ENCODE measurements at places on chromosomes 3 and 15.

GRCh38 chr15:68541743-68542142, 37.0 kb upstream of the CORO2B start:
- DNase-seq, result no peak

GRCh38 chr3:128098234-128098633, 25.4 kb downstream of the RUVBL1 start:
- no peak for DNase-seq

DNA sequence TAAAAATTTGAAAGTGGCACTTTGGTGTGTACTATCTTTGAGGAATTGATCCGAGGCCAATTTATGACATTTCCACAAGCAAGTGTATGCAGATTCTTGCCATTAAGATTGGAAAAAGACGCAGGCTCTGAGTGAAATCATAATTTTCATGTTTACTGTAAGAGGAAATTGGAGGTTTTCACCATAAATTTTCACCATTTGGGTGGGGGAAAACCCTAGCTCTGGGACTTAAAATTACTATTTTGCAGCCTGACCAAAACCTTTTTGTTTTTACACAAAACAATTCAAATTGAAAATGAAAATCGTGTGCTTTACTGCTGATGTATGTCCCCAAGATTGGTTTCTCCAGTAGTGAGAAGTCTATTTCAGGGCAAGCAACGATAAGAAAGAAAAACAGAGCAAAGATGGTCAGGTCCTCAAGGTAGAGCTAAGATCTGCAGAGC, 282.6 kb downstream of the FOXP1 start:
- no peak for DNase-seq

GRCh38 chr3:20405744-20406143, 219.7 kb upstream of the SGO1 start:
- no peak for DNase-seq

- DNase-seq, result no peak
Measured at GRCh38 chr15:80405554-80405850, 1.3 kb downstream of the ARNT2 start.

DNA sequence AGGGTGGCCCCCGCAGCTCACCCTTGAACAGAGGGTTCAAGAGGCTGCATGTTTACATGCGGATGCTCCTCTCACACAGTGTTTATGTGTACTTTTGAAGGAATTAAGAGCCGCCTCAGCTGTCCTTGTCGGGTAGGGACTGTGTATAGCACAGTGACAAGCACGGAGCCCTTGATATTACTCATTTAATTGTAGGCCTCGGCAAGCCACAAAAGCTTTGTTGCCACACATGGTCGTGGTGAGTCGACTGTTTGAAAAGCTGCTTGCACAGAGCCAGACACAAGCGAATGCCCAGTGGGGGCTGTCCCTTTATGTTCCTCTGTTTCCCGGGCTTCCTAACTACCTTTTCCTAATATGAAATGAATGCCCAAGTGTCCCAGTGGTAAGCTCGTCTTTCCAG, 4.5 kb downstream of the ESYT3 start:
- no peak for DNase-seq

DNA sequence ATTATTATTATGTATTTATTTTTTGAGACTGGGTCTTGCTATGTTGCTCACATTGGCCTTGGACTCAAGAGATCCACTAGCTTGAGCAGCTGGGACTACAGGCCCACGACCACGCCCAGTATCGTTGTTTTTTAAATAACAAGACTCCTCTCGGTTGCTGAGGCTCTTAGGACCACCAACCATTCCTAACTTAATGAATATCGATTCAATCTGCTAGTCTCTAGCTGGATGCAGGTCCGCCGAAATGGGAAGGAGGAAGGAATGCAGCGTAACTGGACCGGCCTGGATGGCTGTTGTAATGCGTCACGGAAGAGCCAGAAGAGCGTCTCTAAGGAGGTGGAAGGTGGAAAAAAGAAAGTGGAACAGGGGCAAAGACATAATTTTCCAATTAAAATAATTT, 1.7 kb downstream of the ANXA2 start:
- no peak for DNase-seq

- no peak for DNase-seq
Measured at GRCh38 chr15:20348291-20348899, 193.2 kb downstream of the GOLGA6L6 start.

DNA sequence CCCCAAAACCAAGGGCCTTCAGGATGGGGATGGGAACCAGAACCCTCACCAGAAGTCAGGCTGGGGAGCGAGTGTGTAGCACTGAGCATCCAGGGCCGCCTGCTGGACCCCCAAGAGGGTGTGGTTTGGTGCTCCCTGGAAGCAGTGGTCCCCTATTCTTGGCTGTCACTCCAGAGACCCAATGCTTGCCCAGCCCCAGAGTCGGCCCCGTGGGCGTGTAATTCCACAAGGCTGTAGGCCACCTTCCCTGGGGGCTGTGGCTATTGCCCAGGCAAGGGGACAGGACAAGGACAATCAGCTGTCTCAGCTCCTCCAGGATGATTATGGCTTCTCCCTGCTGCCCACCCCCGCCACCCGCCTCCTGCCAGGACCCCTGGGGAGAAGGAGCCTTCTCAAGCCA, 14.5 kb downstream of the IGDCC3 start:
- no peak for DNase-seq

- no peak for DNase-seq
Measured at GRCh38 chr3:43217633-43218032, 68.7 kb upstream of the SNRK start.

- no peak for DNase-seq
Measured at GRCh38 chr3:50365842-50366220, 6.5 kb upstream of the TMEM115 start.

- no peak for DNase-seq
Measured at GRCh38 chr3:172154768-172155664, 115.6 kb downstream of the FNDC3B start.

DNA sequence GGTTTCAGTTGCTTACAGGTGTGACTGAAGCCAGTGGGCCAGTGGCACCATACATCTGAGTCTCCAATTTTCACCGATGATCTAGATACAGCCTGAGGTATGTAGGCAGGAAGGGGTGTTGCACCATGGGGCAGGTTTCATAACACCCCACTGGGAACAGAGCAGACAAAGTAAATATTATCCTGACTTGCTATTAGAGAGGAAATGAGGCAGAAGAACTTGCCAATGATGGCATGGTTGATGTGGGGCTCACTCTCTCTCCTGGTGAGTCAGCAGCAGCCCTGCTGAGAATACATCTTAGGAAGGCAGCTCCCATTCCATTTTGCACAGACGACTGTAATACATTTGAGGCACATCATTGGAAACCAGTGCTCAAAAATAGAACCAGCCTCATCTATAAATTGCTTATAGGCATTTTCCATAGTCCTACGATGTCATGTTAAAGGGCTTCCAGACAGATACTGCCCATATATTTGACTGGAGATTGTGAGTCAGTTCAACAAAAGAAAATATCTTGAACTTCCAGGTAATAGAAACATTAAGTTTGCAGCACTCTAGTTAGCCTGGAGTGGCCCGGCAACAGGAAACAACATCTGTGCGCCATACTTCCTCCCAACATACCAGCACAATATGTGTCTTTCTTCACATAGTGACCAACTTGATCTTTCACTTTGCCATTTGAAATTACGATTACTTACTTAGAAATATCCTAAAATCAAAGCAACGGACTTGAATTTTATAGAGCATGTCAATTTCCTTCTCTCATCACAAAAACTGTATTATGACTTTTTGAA, 175.5 kb downstream of the NECTIN3 start:
- DNase-seq, result no peak

- no peak for DNase-seq
Measured at GRCh38 chr15:83380682-83381081, 66.5 kb upstream of the SH3GL3 start.

- no peak for DNase-seq
Measured at GRCh38 chr15:96838081-96838480, 507.6 kb downstream of the NR2F2 start.

DNA sequence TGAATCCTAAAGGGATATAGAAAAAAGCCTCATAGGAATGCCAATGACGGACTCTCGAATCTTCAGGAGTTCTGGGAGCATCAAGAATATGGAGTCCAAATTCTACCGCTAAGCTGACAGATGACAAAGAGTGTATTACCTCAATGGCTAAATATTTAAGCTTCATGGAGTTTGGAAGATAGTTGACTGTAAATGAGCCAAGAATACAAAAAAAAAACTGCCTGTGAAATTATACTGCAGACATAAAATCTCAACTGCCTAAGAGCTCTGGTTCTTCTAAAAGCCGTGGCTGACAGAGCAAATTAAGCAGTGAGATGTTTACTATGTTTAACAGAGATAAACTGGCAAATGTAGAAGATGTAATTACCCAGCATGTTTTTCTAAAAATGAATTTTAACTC, 140.0 kb downstream of the GADL1 start:
- DNase-seq, result no peak

GRCh38 chr3:102400142-102400541, 34.7 kb upstream of the ZPLD1 start:
- no peak for DNase-seq

DNA sequence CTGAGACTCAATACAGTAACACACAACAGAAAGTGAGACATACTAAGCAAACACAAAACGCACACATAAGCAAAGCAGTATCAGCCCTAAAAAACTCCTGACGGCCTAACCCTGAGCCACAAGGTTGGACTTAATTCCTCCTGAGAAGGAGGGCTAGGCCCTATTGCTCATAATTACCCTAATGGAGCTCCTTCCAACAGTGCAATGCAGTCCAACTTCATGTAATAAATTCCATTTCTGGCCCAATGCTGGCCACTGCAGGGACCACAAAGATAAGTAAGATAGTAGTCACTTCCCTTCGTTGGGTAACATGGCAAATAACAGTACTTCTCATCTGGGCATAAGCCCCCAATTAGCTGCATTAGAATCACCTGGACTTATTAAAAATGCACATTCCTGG, 4.2 kb downstream of the VPS39 start:
- no peak for DNase-seq

GRCh38 chr3:9135930-9136525, 113.4 kb downstream of the SRGAP3 start:
- DNase-seq, result no peak

DNA sequence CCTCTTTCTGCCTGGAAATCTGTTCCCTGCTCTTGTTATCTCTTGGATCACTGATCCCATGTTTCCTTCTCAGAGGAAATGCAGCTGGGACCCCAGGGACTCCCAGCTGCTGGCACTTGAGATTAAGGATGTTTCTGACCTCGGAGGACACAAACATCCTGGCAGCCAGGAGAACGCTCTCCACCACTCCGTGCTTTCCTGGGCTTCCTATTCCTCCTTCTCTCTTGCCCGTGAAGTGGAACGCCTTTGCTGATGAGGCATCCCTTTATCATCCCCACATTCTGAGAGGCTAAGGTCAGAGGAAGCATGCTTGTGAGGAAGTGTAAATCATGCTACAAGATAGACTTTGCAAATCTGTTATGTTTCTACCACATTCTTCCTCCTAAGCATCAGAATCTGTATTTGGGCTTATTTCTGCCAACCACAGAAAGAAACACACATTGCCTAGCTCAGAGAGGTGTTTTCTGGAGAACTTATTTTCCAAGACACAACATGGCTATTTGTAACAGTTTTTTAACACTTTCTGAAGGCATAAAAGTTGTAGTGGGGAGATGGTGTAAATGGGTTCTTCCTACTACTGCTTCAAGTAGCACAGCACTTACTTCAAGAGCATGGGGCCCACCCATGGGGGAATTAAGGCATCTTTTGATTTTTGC, 25.6 kb upstream of the LDHAL6B start:
- no peak for DNase-seq

DNA sequence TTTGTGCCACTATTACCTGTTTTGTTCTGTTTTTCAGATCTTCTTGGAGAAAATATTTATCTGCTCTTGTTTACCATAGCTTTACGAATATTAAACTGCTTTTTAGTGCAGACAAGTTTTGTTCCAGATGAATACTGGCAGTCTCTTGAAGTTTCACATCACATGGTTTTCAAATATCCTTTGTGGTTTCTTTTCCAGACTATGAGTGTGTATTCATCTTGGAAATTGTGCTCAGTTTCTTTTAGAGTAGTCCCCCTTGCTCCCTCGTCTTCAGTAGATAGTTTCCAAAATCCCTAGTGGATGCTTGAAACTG, 1.2 kb downstream of the PIGB start:
- DNase-seq, result no peak

DNA sequence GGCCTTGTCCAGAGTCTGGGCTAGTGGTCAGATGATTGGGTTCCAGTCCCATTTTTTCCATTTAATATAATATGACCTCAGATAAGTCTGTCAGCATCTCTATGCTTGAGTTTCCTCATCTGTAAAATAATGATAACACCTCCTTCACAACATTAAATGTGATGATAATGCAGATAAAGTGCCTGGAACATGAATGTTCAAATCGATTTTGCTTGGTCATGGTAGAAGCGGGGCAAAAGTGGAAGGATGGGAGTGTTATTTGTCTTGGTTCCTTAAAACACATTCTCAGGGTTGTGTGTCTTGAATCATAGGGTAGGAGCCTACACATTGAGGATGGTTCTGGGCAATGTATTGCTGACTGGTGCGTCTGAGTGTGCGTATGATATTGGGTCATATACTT, 16.9 kb downstream of the ARIH2 start:
- DNase-seq, result no peak

DNA sequence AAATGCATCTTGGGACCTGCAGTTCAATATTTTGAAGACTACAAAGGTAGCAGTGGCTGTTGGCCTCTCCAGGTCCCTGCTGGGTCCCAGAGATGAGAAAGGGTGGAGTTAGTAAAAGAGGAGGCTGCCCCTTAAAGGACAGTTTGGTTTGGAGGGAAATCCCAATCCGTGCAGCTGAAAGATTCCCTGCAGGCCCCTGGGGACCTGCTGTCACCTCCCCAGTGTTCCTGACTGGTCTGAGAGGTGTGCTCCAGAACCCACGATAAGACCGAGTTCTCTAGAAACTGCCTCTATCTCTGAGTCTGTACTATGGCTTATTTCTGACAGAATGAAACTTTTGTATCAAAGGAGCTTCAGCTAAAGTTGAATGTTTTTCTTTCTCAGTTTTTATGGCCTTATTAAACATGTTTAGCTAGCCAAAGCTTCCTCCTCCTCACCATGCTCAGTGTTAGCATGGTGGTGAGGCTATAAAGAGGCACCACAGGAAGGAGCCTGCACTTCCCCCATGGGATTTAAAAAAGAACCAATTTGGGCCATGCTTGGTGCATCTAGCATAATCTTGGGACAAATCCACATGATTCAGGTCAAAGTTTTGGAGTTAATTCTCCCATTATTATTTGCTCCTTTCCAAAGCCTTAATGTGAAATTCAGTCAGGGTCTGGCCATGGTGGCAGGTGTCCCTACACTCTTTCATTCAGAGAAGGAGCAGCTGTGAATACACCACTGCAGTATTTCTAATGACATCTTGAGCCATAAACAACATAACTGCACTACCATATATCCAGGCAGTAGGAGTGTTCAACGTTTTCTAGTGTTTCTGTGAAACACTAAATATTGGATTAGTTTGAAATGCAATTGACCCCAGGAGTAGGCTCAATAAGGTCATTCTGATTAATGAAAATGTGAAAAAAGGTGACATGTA, 74.4 kb downstream of the ATP1B3 start:
- no peak for DNase-seq
